ENCODE measurements at places on chromosomes 7 and 10.

DNA sequence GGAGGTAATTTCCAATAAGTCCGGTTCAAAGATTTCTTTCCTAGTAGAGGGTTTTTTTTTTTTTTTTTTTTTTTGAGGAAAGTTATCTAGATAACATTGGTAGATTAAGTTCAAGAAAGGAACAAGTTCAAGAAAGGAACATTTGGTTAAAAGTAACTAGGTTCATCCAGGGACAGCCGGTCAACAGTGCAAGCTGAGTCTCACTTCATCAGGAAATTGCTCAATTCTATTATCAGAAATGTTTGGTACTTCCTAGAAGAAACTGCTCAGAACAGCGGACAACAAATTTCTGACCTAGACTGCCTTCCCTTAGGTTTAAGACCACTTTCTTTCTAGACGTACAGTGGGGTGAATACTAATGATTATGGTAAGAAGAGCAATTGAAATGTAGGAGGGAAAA, 3.7 kb upstream of the IL2RA start:
- no peak for DNase-seq

DNA sequence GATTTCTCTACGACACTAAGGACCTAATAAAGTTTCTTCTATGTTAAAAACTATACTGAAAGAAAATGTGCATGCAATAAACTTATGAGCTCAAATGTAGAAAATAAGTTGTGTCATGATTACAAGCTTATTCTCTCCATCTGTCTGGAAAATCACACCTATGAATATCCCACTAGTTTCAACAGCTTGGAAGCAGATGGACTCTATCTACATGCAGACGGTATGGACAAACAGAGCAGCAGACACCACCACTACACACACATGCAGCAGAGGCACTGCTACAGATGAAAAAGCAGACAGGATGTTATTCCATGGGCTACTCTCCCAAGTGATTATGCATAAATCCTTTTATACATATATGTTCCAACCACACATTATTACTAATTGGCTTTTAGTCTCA, 123.4 kb upstream of the TARP start:
- DNase-seq, result no peak

GRCh38 chr7:22581099-22581498, 81.1 kb upstream of the STEAP1B start:
- no peak for DNase-seq

GRCh38 chr10:22536620-22537019, 177.8 kb downstream of the PIP4K2A start:
- no peak for DNase-seq

GRCh38 chr7:28733035-28733434, 225.1 kb downstream of the TRIL start:
- no peak for DNase-seq

- peak; percentile 93 for DNase-seq
Measured at GRCh38 chr7:124765401-124766352, at the start of gene GPR37. Gene GPR37, minus strand, starts transcription at chr7:124765792. Its CDS starts 816 bp downstream, at chr7:124764976.

DNA sequence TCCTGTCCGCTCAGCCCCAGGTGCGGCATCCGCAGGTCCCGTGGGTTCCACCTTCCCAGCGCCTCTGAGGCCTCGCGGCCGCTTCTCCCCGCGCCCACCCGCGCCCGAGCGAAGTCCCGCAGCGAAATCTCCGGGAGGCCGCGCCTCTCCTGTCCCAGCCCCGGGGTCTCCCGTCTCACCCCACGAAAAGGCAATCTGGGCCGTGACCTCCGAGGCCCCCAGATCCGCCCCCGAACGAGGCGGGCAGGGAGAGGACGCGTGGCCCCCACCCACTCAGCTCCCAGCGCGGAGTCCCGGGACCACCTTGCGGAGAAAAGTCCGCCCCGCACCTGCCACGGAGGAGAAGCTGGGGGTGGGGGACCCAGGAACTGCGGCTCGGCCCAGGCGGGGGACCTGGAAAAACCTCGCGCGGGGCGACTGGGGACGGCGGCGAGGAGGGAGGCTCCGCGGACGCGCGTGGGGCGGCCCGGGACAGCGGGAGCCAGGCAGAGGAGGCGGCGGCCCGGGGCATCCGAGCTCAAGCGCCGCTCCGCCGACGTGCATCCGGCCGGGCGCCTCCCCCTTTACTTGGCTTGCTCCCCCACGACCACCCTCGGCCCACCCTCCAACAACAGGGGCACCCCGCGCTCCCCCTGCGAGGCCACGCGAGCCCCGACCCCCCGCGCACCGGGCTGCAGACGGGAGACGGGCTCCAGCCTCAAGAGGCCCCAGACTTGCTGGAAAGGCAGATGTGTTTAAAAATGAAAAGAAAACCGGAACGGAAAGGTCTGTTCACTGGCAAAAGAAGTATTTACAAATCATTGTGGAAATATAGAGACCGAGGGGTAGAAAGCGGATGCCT, 33.0 kb upstream of the RNF32 start:
- peak; percentile 4 for DNase-seq

- DNase-seq, result peak; percentile 16
Measured at GRCh38 chr7:137715121-137715520, 131.7 kb downstream of the DGKI start.

DNA sequence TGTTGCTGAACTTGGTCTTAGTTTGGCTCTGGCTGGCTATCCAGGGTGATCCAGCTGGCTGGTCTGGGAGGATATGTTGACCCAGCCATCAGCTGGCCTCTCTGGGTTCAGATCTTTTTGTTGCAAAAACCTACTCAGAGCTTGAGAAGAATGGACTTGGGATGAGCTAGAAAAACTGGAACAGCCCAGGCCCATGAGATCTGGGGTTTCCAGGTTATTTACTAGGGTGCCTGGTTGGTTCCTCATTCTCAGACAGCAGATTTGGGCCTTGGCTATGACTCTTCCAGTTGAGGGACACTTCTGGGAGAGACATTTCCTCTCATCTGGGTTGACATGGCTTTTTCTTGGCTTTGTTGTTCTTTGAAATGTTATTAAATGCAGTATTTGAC, 116.6 kb downstream of the ADCY1 start:
- no peak for DNase-seq

DNA sequence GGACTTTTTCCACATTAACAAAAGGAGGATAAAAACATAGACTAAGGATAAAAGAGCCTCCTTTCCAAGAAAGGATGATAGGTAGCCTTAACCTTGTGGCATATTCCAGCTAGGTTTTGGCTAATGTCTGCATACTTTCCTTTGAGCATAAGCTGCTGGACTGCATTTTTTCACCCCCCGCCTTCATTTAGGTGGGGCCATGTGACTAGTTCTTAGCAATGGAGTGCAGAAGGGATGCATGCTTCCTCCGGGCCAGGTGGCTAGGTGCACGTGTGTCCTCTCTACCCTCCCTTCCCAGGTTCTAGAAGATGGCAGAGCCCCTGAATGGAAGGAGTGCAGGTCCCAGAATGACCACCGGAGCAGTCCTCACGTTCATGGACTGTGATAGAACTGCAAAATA, 59.8 kb downstream of the BPGM start:
- DNase-seq, result no peak

GRCh38 chr10:99742254-99742653, 10.2 kb downstream of the CUTC start:
- peak; percentile 43 for DNase-seq

- DNase-seq, result no peak
Measured at GRCh38 chr7:93475811-93476210, 98.7 kb downstream of the CALCR start.

DNA sequence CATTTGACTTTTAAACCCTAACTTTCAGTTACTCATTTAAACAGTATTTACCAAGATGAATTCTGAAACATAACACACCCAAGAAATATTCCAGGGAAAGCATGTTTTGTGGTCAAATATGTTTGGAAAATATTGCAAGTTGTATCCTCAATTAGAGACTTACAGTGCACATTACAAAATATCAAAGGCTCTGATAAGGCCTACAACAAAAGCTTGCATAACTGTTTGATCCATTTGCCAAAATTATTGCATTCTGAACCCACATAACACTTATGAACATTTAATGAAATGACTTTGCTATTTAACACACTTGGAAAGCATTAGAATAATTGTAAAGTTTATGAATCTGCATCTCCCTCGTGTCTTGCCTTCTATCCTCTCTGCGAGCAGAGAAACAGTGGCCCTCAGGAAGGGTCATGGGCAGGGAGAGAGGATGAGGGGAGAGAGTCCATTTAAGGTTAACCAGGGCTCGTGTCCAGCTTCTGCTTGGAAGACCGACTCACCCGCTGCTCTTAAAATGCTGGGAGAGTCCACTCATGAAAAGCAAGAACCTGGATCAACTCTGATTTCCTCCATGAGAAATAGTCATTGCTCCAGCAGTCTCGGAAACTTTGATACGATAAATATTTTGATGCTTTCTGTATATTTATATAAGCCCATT, 408.2 kb upstream of the ZMIZ1 start:
- DNase-seq, result no peak

DNA sequence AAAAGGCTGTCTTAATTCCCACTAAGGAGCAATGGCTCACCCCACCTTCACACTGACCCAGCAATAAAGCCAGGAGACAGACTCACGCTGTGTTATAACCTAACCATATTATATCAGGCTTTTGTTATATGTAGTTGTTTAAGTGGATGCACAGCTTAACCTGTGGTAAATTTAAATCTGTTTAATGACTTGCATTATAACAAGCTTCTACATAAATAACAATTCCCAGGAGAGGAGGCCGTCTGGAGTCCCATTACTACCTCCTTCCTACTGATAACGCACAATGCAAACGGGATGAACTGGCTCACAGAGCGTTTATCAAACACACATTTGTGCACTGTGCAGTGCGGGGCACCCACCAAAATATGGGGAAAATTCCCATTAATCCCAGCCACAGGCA, 102.1 kb upstream of the MGMT start:
- DNase-seq, result no peak

DNA sequence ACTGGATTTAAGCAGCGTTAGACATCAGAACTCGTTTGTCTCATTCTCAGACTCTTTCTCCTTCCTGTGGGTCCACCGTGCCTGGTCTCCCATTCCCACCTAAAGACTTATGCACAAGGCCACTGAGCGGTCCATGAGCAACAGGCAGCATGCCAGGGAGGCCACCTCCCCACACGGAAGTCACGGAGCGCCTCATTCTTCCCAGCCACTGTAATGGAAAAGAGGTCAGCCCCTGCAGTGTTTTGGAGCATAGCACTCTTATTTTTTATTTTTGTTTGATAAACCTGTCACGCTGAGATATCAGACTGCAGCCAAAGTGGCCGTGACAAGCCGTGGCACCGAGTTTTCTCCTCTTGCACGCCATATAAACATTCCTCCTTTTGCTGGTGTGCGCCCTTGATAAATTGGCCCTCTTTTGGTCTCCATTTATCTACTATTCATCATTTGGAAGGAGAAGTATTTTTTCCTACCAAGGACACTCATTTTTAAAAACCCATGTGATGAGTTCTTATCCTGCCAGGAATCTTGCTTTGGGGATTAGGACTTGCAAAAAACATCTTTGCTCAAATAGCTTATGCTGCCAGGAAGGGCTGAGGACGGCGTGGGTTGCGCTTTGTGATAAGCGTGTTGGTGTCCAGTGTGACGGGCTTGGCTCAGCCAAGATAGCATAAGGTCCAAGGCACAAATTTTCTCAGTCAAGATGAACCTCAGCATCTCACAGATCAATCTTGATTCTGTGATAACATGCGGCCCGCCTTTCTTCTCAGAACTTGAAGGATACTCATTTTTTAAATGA, 206.0 kb downstream of the CCDC3 start:
- DNase-seq, result no peak

DNA sequence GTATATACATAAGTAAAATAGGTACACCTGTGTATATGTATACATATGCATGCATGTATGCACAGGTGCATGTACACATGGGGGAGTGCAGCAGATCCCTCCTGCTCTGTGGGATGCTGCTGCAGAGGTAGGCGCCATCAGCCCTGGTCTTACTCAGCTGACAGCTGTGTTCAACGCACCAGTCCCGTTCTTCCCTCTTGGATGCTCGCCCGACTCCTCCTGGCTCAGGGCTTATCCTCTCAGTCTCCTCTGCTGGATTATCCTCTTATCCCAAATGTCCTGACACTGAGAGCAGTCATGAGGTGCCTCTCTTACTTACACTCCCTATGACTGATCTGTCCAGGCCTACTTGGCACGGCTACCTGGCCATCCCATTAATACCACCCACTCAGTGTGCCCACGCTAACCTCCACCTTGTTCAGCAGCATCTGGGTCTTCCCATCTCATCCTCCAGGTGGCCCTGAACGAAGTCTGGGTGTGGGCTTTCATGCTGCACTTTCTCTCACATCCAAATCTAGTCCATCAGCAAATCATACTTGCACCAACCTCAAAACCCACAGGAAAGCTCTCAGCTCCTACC, 357.1 kb downstream of the TCERG1L start:
- DNase-seq, result no peak

DNA sequence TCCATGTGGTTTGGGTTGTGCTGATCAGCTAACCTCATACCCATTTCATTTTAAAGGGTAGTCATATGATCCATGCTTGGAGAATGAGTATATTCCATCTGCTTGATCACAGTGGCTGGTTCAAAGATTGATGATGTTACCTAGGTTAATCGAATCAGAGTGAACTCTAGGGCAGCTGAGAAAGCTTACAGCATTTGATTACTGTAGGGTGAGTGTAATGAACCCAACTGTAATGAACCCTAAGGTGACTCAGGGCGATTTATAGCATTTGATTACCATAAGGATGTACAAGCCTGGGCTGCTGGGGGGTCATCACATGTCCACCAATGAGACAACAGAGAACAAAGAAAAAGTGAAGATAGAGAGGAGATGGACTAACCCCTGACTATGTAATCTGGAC, 523.1 kb downstream of the ADRA2A start:
- DNase-seq, result no peak

- peak; percentile 88 for DNase-seq
Measured at GRCh38 chr7:56046721-56047445, 4.4 kb downstream of the PSPH start.

DNA sequence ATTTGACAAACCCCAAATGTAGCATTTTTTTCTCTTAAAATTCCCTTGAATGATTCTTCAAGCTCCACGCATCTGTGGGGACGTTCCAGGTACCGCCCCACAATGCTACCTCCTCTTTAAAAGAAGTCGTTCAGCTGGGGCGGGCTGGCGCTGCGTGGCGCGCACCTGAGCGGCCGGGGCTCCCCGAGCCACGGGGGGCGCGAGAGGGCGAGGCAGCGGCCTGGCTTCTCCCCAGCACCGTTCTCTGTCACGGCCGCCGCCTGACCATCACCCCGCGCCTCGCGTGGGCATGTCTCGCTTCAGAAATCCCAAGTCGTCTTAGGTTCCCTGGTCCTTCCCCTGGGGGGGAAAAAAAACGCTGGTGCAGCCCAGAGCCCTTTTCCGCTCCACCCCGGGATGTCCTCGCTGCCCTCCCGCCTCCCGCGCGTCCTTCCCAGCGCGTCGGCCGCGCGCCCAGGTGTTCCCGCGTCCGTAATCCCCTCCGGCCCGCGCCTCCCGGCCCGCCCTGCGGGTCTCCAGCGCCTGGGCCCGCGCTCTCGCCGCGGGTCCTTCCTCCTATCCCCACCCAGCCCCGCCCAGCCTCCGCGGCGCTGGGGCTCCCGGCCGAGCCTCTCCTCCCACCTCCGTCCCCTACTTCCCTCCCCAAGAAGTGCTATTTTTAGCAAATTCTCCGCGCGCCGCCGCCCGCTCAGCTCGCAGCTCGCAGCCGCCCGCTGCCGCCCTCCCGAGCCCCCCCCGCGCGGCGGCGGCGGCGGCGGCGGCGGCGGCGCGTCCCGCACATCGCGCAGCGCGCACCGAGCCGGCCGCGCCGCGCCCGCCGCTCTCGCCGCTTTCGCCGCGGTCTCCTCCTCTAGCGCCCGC, 58.7 kb upstream of the PRPS1L1 start:
- DNase-seq, result no peak

All from IMR-90 (cell line).